ENCODE measurements at places on chromosomes 7 and 10.

DNA sequence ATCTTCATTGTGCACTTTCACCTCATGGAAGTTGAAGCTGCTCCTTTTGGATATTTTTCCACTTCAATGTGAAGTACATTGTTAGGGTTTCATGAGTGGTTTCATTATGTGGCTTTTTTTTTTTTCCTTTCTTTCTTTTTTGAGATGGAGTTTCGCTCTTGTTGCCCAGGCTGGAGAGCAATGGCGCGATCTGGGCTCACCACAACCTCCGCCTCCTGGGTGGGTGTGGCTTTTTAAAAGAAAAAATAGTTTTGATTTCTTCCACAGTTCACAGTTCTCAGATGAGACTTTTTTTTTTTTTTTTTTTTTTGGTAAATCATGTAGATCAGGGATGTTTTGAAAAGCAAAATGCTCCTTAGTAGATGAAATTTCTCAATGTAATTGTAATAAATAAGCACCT, 652.3 kb upstream of the ANKRD30A start:
- ATAC-seq: no peak

DNA sequence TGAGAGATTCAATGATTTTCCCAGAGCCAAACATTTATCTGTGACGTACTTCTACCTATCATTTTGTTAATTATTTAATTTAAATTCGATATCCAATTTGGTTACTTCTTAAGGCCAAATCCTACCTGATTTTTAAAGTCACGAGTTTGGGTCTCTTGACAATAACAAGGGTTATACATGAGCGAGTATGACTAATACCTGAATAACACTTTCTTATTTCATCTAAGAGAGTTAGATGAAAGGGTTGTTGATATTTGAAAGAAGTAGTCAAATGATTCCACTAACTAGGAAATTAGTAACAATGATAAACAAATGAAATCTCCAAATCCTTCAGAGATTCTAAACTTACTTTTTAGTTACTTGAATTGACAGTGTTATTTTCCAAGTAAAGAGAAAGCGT, 1086.9 kb downstream of the XPNPEP1 start:
- ATAC-seq: no peak

GRCh38 chr10:88243202-88243744, 339.8 kb downstream of the RNLS start:
- no peak for ATAC-seq

- ATAC-seq: no peak
Observed at GRCh38 chr10:110657973-110658691, 14.0 kb downstream of the RBM20 start.

DNA sequence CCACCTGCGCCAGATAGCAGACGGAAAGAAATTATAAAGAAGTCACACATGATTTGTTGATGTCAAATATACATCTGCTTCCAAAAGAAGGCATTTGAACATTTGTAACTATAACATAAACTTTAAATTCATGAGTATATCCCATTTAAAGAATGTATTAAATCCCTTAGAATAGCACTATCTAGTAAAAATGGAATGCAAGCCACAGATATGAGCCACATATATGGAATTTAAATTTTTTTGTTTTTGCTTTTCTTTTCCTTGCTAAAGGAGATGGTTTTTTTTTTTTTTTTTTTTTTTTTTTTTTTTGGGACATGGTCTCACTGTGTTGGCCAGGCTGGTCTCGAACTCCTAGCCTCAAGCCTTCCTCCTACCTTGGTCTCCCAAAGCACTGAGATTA, 730.8 kb downstream of the PHTF2 start:
- ATAC-seq: no peak

GRCh38 chr7:130008941-130009847, 42.0 kb downstream of the ZC3HC1 start:
- no peak for ATAC-seq

- ATAC-seq: no peak
Observed at GRCh38 chr7:44629829-44630522, 23.5 kb downstream of the OGDH start.

- ATAC-seq: no peak
Observed at GRCh38 chr7:114507381-114507780, 92.8 kb downstream of the FOXP2 start.

GRCh38 chr7:137393570-137393969, 50.0 kb upstream of the PTN start:
- no peak for ATAC-seq

DNA sequence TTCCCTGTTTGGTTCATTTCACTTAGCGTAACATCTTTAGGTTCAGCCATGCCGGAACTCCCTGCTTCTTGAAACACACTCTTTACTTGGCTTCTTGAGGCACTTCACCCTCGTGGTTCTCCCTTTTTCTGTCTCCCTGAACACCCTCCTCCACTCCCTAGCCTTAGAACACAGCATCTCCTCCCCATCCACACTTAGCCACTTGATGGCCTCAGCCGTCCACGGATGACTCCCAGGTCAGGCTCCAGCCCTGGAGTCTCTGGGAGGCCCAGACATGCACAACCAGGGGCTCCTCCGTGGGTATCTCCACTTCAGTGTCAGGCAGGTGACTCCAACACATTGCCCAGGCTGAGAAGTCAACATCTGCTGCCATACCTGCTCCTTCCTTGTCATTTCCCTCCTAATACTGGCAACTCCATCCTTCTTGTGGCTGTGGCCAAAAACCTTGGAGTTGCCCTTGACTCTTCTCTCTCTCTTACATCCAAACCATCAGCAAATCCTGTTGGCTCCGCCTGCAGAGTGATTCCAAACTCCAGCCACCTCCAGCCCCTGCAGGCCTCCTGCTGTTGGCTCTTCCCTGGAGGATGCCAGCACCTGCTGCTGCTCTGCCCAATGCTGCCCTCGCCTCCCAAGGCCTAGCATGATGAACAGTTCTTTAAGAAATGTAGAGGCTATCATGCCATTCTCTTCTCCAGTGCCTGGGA, 8.4 kb upstream of the INMT start:
- ATAC-seq: no peak

- ATAC-seq: no peak
Observed at GRCh38 chr7:139523199-139523941, at the start of gene CLEC2L. CLEC2L (plus strand) TSS chr7:139523685; CDS start chr7:139523928, 243 bp downstream.

- no peak for ATAC-seq
Observed at GRCh38 chr7:144824360-144824759, 11.5 kb downstream of the TPK1 start.

DNA sequence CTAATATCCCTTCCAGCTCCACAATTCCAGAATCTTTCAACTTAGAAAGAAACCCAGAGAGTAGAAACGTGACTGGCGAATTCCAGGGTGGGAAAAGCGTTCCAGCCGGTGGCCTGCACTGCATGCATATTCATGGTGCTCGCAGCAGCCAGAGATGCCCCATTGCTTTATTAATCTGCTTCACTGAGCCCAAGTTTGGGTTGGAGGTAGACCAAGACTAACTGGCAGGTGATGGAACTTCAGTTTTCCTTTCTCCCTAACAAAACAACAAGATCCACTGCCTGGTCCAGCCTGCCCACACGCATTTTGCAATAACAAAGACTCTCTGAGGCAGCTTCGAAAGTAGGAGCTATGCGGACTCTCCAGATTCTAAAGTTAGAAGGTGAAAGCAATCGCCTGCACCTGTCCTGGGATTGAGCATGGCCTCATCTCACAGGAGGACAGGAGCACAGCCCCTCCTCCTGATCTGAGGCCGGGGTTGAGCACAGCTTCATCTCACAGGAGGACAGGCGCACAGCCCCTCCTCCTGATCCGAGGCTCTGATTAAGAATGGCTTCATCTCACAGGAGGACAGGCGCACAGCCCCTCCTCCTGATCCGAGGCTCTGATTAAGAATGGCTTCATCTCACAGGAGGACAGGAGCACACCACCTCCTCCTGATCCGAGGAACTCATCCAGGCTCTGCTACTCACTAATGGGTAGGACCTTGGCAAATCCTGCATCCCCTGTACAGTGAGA, 127.8 kb upstream of the LANCL2 start:
- ATAC-seq: no peak

DNA sequence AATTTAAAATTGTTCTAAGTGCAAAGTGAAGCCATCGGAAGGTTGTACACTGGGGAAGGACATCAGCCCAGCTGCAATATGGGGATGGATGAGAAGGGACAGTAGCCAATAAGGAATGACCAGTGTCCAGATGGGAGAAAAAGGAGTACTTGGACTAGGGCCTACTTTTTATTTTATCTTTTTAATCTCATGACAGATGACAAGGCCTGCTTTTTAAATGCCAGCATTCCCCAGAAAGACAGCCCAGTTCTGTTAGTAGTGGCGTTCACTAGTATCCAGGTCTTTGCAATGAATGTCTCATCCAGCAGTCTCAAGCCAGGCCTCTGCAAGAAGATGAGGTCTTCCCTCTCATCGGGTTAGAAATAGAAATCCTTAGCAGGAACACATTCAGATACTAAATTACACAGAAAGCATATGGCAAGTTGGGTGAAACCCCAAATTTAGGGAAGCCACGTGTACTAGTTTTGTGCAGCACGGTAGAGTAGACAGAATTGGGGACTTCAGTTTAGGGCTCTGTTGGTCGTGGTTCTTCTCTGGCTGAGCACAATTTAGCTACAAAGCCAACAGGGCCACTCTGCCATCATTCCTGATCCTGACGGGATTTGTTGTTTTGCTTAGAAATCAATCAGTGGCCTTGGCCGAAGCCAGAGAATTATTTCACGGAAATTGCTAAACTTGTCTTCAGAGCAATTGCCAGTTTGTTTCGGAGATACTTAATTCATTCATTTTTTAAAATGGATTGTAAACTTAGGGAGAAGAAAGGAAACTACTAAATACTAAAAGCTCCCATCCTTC, 227.8 kb downstream of the ARHGAP21 start:
- ATAC-seq: no peak

GRCh38 chr7:36188266-36188665, 35.2 kb downstream of the EEPD1 start:
- ATAC-seq: no peak

DNA sequence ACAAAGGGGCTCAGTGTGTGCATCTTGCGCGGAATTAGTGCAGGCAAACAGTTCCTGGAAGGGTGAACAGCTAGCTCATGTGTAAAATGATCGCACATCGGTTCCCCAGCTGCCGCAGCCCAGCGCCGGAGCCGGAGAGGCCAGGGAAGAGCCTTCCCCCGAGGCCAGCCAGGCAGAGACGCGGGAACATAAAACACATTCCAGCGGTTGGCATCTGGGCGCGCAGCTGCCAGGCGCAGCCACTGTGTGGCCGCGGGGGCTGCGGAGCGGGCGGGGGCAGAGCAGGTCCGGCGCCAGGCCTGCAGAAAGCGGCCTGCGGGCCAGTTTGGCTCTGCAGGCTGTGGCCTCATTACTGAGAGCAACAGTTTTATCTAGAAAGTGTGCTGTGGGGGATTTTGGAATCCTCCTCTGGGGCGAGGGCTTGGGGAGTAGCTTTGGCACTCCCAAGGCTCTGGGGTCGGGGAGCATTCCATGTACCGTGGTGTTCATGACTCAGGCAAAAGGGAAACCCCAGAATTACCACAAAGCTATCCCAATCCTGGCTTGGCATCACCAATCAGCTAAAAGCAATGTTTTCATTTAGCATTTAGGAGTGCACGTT, 74.3 kb downstream of the SAMD9 start:
- ATAC-seq: no peak

GRCh38 chr7:126791306-126791705, 461.4 kb downstream of the GRM8 start:
- no peak for ATAC-seq

DNA sequence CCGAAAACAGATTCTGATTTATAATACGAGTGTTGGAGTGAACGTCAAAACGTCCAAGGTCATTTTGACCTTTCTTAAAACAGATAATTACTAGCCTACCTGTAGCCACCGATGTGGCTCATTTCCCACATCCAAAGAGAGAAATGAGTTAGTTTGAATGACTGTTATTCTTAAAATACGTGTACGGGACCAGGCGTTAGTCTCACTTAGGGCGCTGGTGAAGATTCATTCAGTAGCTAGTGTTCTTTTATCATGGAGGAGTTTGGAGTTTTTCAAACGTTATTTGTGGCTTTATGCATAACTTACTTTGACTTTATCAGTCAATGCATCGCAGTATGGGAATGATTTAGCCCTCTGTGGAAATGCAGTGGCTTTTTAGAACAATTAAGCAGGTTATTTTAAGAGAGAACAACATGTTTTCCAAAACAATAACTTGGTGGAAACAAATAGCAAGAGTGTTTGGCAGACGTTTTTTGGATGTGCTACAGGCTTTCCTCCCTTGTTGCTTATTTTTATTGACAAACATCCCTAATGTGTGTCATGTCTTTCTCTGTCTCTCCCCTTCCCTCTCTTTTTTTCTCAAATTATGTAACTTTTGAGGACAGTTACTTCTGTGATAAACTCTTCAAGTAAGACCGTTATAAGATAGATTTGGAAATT, 1.6 kb downstream of the BICC1 start:
- ATAC-seq: no peak

- no peak for ATAC-seq
Observed at GRCh38 chr7:78634093-78634492, 819.4 kb downstream of the MAGI2 start.

DNA sequence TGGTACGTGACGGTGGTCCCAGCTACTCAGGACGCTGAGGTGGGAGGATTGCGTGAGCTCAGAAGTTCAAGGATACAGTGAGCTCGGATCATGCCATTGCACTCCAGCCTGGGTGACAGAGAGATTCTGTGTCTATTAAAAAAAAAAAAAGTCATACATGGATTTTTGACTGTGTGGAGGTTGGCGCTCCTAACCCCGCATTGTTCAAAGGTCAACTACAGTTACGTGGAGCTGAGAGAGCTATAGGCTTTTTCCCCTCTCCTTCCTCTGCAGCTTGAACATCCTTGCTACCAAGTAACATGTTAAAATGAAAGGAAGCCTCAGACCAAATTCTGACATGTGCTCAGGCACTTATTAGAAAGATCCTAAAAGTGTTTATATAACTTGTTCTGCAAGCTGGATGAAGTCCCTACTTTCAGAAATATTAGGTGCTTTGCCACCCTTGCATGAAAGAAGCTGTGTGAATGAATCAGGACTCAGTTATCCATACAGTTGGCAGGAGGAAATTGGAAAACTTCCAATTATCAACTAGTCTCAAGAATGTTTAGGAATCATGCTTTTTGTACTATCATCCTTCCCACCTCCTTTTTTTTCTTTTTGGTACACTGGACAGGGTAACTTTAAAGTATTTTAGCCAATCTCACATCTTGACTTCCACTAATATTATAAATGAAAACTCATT, 12.5 kb upstream of the ST7 start:
- ATAC-seq: no peak

GRCh38 chr10:11086177-11086840, 68.6 kb downstream of the CELF2 start:
- no peak for ATAC-seq

DNA sequence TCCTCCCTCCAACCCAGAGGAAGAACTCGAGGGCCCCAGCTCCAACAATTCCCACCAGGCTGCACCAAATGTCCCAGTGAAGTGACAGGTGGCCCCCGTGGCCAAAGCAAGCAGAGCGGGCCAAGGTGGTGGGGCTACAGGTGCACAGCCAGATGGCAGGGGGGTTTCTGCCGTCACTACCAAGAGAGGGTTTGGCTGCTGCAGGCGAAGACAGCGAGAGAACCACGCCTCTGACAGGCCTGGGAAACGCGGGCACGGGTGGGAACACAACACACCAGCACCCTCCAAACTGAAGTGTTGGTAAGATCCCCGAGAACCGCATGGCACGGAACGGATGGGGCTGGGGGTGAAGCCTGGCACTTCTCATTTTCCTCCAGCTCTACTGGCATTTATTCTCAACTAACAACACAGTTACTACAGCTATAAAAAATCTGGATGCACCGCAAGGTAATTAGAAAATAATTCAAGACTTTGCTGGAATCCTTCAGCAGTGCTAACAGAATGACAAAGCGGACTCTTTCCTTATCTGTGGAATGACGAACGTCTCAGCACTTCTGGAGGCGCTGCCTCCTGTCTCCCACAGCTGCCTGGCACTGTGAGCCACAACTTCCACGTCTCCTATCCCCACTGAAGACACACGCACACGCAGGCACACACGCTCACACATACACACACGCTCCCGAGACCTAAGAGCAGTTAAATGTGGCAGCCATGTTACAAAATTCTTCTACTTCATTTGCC, 167.9 kb downstream of the TCERG1L start:
- no peak for ATAC-seq

All from activated CD4-positive, CD25-positive, alpha-beta regulatory T cell treated with anti-CD3 and anti-CD28 coated beads, Interleukin-2, amount 50 U/mL, for 24 hours (primary cell).